ENCODE measurements at places on chromosomes 4 and X.

DNA sequence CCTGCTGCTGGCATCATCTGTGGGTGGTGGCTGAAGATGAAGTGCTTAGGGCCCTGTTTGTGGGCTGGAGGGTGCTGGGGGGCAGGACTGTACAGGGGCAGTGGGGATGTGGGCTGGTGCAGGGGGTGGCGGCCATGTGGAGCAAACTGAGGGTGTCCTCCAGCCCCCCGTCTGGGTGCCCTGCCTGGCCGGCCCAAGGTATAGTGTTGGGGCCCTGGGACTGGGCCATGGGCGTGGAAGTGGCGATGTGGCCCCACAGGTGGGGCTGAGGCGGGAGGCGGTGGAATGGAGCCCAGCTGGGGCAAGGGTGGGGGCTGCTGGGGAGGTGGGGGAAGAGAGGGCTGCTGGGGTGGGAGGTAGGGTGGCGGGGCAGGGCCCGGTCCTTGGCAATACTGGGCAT is 9.5 kb upstream of the KDM5C start:
- DNase-seq: no peak

- DNase-seq: no peak
Measured at GRCh38 chrX:28347476-28347875, 239.8 kb upstream of the IL1RAPL1 start.

DNA sequence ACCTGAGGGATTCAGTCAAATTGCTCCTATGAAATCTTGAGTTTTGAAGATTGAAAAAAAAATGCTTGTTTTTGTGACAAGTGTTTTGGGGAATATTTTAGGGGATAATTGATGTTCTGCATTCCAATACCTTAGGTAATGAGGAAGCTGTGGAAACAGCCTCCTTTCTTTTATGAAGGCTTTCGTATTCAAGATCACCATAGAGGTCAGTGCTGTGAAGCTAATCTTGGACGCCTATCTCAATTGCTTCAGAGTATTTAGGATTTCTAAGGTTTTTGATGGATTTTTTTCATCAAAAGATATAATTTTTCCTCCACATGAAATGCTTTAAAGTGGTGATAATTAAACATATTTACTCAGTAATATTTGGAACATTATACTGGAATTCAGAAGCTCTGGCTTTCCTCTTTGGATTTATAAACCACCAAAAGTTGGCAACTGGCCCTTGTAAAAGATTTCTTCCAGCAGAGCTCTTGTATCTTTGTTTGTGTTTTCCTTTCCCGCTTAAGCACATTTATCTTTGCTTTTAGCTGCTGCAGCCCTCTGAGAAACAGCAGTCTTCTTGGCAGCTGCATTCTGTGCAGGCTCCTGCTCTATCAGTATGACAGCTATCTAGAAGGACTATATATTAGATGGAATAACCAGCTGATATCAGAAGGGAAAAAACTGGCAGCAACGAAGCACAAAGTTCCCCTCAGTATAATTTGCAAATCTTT is 63.7 kb downstream of the HMGB2 start:
- no peak for DNase-seq

DNA sequence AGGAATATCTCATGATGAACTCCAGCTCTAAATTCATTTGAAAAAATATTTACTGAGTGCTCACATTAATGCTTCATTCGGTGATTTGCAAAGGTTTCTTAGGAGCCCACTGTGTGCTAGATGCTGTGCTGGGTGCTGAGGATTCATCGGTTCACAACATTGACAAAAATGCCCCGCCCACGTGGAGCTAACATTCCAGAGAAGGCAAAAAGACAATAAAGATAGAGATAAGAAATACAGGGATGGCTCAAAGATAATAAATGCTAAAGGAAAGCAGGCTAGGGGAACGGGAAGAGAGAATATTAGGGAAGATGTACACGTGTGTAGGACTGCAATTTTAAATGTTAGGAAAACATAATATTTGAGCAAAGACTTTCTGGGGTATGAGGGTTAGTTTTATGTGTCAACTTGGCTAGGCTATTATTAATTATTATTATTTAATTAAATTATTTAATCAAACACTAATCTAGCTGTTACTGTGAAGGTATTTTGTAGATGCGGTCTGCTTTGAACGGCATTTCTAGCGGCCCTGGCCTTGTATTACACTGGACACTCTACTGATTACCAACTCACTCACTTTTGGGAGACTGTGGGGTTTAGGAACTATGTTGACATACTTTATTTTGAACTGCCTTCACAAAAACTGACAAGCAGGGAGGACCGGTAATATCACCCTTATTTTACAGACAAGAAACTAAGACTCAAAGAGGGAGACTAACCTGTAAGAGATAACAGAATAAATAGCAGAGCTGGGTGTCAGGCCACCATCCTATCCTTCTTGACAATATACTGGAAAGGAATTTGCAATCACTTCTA is 61.9 kb upstream of the IRF2 start:
- no peak for DNase-seq

GRCh38 chr4:102823897-102824296 is 3.5 kb downstream of the UBE2D3 start:
- no peak for DNase-seq

Data from activated CD8-positive, alpha-beta memory T cell treated with anti-CD3 and anti-CD28 coated beads for 1 hour (primary cell).